ENCODE measurements at places on chromosomes 5 and 9.

DNA sequence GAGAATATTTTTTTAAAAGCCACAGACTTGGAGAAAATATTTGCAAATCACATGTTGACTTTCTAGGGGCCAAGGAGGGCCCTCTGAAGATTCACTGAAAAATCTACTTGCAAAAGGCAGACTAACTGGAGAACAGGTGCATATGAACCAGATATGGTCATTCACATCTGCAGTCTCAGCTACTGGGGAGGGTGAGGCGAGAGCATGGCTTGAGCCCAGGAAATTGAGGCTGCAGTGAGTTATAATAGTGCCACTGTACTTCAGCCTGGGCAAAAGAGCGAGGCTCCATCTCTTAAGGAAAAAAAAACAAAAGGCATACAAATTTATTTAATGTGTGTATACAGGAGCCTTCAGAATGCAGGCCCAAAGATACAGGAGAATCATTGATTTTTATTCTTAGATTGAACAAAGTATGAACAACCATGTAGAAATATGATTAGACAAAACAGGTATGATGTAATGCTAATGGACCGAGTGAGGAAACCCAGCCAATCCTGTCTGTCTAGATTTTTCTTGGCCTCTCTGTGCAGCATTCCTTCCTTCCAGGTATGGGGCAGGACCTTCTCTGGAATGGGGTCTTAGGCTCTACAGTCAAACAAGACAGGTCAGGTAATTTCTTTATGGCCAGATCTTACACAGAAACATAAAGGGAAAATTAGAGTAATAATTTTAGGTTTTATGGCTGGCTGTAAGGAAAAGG is 15.3 kb upstream of the SLC27A6 start:
- DNase-seq: no peak

- DNase-seq: no peak
These were observed 10.7 kb upstream of the ZBTB34 start for GRCh38 chr9:126849591-126850225.

DNA sequence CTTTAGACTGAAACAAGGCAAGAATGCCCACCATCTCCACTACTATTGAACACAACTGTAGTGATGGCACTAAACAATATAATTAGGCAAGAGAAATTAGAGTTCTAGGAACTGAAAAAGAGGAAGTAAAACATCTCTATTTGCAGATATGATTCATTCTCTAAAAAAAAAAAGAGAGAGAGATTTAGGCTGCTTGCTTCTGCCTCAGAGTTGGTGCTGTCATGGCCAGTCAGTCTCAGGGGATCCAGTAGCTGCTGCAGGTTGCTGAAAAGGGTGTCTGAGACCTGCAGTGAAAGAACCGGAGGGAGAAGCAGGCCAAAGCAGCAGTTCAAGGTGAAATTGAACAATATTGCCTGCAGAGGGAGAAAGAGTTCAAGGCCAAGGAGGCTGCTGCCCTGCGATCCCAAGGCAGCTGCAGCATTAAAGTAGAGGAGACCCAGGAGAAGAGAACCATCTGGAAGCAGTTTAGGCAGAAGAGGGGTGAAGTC is 72.5 kb downstream of the AP3B1 start:
- DNase-seq: no peak

DNA sequence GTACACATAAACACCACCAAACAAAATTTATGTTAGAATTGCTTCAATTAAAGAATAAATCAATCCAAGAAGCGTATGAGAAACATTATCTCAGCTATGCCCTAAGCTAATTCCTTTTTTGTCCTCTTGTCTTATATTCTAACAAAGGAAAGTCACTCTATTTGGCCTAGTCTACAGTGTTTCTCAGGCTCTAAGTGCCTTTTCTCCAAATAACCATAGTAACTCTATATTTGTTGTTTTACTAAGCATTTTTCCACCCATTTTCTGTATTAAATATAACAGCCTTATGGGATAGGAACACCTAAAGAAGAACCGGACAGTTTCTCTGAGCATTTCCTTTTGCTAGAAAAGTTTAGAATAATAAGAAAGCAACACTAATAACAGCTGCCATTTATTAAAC is 120.1 kb upstream of the MTAP start:
- DNase-seq: no peak

DNA sequence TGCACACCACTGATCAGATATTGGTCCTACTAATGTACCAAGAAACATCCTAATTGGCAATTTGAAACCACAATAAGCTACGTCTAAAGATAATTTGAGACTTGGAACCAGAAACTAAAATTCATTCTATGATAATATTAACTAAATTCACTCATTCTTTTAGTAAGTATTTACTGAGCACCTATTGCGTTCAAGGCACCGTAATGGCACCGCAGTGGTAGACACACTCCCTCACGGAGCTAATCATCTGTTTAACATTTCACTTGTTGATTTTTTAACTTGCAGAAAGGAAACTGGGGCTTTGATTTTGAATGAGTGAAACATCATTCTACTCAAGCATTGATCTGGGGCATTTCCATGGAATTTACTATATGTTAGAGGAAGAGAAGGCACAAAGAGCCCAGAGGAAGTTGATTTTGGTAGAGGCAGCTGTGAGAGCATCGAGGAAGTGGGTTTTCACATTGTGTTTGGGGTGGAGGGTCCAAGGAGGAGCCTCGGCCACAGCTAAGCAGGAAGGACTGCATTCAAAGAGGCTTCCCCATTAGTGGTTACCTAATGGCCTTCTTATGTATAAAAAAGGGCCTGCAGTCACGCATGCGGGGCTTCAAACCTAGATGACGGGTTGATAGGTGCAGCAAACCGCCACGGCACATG is 7.1 kb downstream of the RAPGEF1 start:
- DNase-seq: no peak

- no peak for DNase-seq
These were observed 121.9 kb upstream of the GRHPR start for GRCh38 chr9:37300620-37301019.

- DNase-seq: no peak
These were observed 35.3 kb downstream of the UBE2QL1 start for GRCh38 chr5:6483880-6484382.

- DNase-seq: no peak
These were observed 74.7 kb downstream of the COL27A1 start for GRCh38 chr9:114230068-114230467.

- no peak for DNase-seq
These were observed 3.1 kb downstream of the PJA2 start for GRCh38 chr5:109406719-109407118.

DNA sequence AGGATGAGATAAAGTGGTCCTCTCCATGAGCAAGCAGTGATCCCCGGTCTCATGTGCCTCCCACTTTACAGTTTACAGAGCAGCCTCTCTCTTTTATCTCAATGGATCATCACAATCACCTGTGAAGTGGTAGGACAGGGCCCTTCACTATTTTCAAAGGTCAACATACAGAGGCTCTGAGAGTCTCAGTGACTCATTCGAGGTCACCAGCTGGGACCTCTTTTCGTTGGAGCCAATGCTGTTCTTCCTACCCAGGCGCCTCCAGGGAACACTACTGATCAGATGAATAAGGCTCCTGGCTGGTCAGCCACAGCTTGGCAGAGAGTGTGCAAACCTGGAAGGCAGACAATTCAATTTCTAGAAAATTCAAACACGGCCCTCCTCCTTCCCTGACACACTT is 16.6 kb downstream of the GGTA1 start:
- no peak for DNase-seq

- no peak for DNase-seq
These were observed 9.8 kb upstream of the GNE start for GRCh38 chr9:36268007-36268427.
